ENCODE measurements at places on chromosomes 7 and 10.

DNA sequence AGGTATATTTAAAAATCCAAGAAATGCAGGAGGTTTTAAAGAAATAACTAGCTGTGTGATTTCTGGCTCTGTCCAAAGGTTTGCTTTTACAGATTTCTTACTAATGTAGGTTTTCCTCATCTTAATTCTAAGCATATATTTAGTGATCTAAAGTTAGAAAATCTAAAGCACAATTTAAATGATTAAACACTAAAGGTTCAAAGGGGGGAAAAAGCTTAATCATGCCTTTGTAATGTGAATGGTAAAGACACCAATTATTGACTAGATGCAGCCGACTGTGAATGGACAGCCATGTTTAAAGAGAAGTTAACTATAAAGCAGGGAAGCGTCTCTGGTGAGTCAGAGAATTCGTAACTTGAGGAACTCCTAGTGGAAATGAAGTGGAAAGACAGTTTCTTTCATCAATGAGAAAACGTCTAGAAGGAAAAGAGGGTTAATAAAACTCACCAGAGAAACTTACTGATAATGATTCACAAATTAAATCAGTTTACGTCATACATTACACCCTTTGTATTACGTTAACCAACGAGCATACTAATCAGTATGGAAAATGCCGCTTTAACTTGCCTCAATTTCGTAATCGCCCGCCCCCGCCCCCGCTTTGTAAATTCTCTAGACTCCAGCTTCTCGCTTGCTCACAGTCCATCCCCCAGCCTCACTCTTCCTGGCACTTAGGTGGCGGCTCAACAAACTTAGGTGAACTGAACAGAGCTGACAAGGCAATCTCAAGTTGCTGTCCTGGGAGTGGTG, 1.1 kb upstream of the HBP1 start:
- DNase-seq, result no peak

GRCh38 chr7:100176096-100177044, 811 bp downstream of the GPC2 start:
- DNase-seq, result no peak

DNA sequence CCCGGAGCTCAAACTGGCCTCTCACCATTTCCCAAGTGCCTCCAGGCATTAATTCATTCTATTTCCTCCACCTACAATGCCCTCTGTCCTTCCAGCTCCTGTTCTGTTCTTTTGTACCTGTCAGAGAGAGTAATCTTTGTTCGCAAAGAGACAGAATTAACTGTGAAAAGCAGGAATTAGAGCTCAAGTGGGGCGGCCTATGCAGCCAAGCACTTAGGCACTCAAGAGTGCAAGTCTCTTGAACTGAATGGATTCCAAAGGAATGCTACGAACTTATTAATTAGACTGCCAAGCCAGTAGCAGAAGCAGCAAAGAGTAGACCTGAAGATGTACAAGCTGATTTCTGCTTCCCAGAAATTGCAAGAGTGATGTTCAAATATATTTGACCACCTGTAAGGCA, 338.3 kb upstream of the AUTS2 start:
- DNase-seq, result no peak

DNA sequence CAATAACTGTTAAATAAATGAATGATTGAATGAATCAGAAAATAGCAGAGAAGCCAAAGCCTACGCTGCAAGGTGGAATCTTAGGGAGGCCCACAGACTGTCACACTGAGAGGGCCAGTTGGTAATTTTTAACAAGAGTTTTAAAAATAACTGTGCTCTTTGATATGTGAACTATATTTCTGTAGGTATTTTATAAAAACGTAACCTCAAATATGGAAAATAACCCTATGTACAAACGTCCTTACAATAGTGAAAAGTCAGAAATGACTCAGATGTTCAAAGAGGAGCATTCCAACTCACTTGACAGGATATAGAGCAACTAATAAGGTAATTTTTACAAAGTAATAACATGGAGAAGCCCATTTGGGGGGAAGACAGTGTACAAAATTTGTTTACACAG, 18.9 kb upstream of the TMEM273 start:
- no peak for DNase-seq

DNA sequence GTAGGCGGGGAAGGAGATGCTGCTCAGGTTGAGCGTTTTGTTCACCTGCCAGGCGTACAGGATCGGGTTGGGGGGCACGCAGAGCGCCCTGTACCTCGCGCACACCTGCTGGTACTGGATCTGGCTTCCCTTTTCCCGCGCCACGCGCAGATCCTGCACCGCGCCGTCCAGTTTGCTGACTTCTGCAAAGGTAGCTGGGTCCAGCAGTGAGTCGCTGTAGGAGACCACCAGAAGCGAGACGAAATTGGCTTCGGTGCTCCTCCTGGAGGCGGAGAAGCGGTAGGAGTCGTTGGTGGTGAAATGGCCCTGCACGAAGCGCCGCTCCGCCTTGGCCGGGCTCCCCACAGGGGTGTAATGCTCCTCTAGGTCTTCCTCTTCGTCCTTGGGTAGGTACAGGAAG, 90.7 kb upstream of the RAB18 start:
- DNase-seq, result no peak

- no peak for DNase-seq
Observed at GRCh38 chr10:82653244-82654155, 778.5 kb downstream of the NRG3 start.

DNA sequence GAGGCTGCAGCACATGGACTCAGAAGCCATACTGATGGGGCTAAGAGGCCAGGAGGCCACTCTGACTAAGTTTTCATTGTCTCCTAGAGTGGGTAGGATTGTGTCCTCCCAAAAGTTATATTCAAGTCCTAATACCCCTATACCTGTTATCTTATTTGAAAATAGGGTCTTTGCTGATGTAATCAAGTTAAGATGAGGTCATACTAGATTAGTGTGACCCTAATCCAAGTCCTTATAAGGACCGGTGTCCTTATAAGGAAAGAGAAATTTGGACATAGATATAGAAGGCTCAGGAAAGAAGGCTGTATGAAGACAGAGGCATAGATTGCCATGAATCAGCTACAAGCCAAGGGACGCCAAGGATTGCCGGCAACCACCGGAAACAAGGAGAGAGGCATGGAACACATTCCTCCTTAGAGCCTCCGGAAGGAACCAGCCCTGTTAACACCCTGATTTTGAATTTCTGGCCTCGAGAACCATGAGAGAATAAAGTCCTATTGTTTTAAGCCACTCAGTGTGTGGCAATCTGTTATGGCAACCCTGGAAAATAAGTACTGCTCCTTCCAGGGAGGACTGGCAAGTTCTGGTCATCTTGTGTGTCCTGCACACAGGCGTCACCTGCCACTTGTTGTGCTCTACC, 157.0 kb downstream of the EMX2 start:
- DNase-seq, result no peak

DNA sequence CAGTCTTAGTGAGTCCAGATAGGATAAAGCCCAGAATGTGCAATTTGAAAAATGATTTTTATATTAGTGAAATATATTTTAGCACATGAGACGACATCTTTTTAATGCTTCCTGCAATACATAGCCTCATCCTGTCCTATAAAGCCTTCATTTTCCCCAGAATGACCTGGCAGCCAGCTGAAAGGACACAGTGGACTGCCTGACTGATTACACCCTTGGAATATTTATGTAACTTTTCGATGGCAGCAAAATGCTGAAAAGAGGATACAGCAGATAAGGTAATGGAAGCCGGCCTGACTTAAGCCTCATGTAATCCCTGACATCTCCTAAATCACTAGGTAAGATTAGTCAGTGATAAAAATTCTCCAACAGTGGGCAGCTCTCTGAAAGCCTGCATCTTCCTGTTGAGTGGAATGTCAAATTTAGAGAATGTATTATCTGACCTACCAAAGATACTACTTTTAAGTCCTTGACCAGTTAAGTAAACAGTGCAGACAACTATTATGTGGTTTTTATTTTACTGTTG, 210.7 kb upstream of the STEAP1 start:
- no peak for DNase-seq

DNA sequence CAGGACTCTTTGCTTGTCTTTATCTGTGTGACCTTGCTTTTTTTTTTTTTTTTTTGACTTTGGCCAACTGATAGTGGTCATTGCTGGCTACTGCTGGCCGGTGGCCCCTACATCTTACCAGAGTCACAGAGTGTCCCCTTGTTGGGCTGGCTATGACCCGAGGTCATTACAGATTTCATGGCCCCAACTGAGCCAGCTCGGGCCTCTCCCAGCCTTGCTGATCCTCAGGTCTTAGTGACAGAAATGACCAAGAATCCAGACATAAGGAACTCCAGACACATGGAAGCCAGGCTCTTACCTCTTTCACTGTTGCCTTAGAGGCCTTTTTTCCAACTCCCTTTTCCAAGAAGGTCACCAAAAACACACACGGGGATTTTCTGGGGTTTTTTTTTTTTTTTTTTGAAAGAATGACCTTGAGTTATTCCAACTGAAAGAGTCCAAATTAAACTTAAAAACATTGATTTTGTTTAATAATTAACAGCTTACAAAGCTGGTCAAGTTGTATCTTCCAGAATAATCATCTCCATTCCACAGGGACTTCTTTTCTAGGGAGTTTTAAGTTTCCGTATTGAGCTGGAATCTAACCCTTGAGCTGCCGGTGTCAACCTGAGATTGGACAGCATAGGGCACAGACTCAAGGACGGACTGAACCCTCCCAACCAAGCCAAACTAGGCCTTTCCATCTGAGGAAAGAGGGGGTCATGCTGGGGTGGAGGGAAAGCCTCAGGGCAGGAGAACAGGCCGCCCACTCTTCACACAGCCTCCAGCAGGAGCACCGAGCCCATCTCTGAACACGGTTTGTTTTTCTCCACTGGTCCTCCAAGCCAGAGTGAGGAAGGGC, 43.8 kb downstream of the PIK3AP1 start:
- DNase-seq, result no peak

GRCh38 chr7:43905209-43905946, 1.0 kb downstream of the URGCP start:
- DNase-seq, result no peak

Data from NCI-H1930 (cell line).